ENCODE measurements at places on chromosomes 12 and 14.

DNA sequence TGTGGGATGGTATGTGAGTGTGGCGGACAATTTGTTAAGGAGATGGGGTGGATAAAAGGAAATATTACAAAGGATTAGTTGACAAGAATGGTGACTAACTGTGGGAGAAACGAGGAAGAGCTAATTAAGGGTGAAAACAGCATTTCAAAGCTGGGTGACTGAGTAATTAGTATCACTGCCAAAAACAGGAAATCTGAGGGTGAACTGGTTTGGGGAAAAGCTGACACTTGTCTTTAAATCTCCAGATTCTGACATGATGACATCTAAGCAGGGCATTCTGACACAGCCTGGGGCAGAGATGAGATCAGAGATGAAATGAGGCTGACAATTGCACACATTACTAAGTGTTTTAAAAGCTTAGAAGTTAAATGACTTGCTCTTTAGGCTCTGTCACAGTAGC, 42.4 kb upstream of the CCDC175 start:
- DNase-seq = no peak

DNA sequence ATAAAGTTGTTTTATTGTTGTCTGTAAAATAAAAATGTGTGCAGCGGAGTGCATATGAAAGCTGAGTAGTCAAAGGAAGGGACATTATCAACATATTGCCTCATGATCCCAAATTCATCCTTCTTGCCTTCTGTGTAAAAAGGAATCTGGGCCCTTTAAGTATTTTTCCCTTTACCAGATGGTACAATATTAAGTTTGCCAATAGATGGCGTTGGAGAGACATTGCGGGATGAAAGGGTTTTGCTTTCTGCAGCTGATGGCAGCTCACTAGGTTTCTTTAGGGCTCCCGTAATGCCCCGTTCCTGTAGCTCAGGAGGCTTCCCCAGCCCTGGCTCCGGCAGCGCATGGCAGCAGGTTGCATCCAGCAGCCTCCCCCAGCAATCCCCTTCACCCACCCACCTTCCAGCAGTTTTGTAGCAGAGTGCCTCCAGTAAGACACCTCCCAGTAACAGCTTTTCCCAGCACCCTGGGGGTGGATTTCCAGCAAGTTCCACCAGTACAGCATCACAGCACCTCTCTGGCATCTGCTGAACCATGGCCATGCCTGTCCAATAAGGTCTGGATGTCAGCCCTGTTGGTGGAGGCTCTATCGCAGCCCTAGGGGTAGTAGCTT, 354.4 kb downstream of the MED13L start:
- no peak for DNase-seq

- no peak for DNase-seq
These were observed 189.1 kb downstream of the PIWIL1 start for GRCh38 chr12:130526813-130527212.

GRCh38 chr14:54769951-54770863, 132.4 kb downstream of the GCH1 start:
- DNase-seq = no peak

DNA sequence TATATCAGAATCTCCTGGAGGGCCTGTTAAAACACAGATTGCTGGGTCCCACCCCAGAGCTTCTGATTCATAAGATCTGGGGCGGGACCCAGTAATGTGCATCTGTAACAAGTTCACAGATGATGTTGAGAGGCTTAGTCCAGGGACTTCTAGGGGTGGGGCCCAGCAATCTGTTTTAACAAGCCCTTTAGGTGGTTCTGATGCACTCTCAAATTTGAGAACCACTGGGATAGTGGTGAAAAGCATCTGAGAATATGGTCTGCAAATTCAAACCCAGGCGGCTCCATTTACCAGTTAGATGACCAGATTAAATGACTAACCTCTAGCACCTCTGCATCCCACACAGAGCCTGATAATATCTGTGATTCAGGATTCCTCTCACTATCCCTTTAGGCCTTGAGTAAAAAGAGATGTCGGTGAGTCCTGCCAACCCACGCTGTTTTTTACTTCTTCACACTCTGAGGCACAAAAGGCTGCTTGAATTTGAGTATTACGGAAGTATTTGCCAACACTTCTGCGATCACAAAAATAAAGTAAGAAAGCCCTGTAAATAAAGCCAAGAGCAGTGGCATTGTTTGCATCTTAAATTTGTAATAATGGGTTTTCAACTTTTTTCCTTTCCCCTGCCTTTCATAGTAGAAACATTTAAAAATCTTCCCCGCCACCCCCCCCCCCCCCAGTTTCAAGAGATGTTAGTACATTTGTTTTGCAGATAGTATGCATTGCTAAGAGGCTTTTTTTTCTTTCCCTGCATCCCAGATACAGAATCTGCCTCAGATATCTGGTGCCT, 1.8 kb upstream of the FRS2 start:
- DNase-seq = no peak

DNA sequence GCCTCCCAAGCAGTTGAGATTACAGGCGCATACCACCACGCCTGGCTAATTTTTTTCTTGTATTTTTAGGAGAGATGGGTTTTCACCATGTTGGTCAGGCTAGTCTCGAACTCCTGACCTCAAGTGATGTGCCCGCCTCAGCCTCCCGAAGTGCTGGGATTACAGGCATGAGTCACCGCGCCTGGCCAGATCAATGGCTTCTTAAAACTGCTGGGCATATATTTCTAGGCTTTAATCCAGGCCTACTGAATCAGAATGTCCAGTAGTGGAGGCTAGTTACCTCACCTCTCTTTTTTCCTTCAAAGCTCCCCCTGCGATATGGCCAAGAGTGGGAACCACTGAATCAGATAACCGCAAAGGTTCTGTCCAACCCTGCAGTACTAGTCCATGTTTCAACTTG, 17.1 kb downstream of the POU6F1 start:
- DNase-seq = no peak

DNA sequence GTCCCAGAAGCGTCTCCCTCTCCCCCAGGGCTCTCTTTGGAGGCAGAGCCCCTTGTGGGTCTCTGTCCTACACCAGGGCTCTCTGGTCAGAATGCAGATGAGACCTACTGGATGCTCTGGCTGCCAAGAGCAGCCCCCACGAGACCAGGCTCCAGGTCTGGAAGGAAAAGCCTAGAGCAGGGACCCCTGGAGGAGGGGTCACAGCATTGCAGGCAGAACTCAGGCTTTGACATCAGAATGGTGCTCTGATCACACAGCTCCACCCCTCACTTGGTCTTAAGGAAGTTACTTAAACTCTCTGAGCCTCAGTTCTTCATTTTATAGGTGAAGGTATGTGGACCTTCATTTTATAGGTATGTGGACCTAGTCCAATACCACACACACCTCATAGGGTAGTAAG, 83.1 kb downstream of the ARL6IP4 start:
- no peak for DNase-seq

DNA sequence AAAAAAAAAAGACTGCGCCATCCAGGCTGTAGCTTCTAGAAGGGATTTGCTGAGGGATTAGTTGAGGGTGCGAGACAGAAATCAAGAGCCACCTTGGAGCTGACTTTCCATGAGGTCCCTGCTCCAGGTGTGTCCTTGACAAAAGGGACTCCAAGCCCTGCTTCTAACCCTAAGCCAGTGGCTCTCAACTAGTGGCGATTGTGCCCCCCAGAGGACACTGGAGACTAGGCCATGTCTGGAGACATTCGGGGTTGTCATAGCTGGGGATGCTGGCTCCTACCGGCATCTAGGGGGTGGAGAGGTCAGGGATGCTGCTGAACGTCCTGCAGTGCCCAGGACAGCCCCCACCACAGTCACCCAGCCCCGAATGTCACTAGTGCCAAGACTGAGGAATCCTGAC, 40.6 kb downstream of the SPRING1 start:
- no peak for DNase-seq

GRCh38 chr12:93750056-93750455, 72.9 kb downstream of the CRADD start:
- no peak for DNase-seq

GRCh38 chr12:11877869-11878780, 192.6 kb upstream of the BCL2L14 start:
- DNase-seq = no peak

DNA sequence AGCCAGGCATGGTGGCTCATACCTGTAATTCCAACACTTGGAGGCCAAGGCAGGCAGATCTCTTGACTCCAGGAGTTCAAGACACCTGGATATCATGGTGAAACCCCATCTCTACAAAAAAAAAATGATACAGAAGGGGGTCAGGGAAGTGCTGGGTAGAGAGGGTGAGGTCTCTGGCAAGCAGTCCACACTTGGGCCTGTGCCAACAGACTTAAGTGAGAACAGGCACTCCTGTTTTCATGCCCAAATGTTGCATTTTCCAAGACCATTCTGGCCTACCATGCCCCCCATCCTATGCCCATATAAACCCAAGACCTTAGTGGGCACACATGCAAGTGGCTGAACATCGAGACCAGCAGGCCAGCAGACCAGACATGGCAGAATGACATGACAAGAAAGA, 16.0 kb upstream of the CMAS start:
- DNase-seq = no peak

- DNase-seq = no peak
These were observed 185.2 kb downstream of the AEBP2 start for GRCh38 chr12:19624491-19624890.

- no peak for DNase-seq
These were observed 55.8 kb downstream of the CCDC85C start for GRCh38 chr14:99548255-99548654.

- no peak for DNase-seq
These were observed 53.4 kb upstream of the PTHLH start for GRCh38 chr12:28025821-28026505.

DNA sequence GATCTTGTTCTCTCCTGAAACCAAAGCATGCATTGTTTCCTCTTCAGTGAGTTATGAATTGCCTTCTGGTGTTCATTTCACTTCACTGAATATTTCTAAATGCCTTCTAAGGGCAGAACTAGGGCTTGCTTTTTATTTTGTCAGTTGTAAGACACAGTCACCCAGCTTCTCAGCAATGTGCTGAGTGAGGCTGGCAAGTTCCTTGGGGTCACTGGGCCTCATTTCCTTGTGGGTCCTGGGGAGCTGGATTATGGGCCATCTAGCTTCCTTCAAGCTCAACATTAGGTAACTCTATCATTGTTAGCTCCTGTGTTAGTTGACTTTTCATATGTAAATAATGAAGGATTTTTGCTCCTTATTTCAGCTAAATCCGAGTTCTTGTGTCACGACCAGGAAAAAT, 13.8 kb downstream of the ASCL4 start:
- DNase-seq = no peak

DNA sequence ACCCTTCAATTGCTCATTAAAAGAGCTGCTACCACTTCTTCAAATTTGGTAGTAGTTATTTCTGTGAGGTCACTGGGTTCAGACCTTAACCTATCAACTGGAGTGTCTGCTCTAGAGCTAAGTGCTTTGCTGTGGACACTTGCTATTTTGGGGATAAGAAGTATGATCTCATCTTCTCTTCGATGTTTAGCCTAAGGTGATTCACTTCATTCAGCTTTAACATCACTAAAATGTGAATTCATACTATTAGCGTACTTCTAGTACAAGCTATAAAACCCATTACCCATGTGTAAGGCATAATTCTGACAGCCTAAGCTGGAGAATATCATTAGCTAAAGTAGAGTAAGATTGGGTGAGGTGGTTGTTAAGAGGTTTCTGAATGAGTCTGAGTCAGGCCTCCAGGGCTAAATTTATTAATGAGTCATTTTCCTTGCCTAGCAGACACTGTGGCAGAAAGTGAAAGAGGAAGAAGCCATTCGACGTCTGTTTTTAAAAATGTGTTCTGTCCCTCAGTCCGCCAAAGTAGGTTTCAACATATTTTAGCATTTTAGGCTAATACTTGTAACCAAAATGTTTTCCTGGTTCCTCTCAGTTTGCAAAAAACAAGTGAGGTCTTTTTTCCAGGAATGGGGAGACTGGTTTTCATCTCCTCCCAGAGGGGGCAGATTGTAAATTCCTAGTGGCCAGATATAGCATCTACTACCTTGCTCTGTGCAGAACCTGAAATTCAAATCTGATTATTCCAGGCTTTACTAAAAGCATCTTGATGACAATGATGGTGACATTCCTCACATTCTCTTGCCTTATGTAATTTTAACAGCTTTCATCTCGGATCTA, 103.6 kb downstream of the SSPN start:
- DNase-seq = no peak

- no peak for DNase-seq
These were observed 166.0 kb downstream of the FSCB start for GRCh38 chr14:44341116-44341515.

- no peak for DNase-seq
These were observed 25.6 kb upstream of the PCNX1 start for GRCh38 chr14:70881549-70882177.

DNA sequence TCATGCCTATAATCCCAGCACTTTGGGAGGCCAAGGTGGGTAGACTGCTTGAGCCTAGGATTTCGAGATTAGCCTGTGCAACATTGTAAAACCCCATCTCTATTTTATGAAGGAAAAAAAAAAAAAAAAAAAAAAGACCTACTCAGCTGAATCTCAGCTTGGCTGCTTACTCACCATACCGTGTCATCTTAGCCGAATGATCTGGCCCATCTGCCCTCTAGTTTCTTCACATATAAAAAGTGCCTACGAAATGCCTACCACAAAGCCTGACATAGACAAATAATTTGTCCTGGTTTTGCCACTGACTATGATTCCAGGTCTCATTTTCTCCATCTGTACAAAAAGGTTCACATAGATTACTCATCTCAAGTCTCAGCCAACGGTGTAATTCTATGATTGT, 10.1 kb downstream of the DIABLO start:
- no peak for DNase-seq

DNA sequence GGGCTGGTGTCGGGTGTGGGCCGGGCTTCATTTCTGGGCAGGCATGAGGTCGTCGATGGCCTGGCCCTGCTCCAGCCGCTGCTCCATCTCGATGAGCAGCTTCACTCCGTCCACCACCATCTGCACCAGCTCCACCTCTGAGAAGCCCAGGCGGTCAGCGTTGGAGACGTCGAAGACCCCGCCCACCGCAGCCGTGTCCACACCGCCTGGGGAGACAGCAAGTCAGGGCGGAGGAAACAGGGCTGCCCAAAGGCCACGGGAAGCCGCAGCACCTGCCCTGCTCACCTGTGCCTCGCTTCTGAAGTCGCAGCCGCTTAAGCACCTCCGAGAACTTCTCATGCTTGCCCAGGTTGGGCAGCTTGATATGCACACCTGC, 2.8 kb downstream of the CKB start:
- DNase-seq = no peak

DNA sequence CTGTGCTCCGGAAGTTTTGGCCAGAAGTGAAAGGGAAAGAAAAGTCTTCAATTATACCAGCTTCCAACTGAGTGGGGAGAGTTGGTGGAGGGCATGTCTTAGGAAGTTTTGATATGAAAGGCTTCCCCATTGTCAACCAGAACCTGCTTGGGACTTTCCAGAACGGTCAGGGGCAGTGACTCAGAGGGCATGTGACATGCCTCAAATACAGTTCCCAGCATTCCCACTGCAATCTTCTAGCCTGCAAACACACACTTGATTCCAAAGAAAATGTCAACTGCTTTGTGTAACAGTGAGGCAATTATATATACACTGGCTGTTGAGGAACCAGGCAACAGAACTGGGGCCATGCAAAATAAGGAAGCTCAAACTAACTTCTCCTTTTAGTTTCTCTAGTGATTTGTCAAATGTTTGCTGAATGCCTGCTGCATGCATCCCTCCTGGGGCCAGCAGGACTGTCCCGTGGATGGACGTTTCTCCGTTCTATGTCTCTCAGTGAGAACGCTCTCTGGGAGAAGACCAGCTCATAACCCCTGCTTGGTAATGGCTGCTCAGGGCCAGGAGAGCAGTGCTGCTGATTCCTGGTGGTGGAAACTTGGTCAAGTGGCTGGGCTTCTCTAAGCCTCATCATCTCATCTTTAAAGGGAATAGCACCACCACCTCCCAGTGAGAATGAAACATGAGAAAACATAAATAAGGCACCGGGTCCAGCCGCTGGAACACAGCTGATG, 18.3 kb downstream of the SLC25A47 start:
- no peak for DNase-seq
